ENCODE measurements at places on chromosomes 5 and 9.

DNA sequence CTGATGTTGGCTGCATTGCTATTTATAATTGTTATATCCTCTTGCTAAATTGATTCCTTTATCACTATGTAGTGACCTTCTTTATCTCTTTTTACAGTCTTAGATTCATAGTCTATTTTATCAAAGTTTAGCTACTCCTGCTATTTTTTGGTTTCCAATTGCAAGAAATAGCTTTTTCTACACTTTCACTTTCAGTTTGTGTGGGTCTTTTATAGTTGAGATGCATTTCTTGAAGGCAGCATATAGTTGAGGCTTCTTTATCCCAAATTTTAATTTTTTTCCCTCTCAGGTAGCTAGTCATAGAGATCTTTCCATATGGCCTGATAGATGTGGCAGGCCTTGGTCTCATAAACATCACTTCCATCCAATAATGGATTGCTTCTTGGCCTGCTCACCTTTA is 228.5 kb downstream of the COMMD10 start:
- no peak for DNase-seq

- DNase-seq: no peak
Observed at GRCh38 chr5:2433086-2433485, 318.4 kb downstream of the IRX2 start.

GRCh38 chr5:134656690-134657089 is 8.1 kb downstream of the SEC24A start:
- DNase-seq: no peak

GRCh38 chr9:93036887-93037475 is 21.5 kb upstream of the SUSD3 start:
- DNase-seq: no peak

DNA sequence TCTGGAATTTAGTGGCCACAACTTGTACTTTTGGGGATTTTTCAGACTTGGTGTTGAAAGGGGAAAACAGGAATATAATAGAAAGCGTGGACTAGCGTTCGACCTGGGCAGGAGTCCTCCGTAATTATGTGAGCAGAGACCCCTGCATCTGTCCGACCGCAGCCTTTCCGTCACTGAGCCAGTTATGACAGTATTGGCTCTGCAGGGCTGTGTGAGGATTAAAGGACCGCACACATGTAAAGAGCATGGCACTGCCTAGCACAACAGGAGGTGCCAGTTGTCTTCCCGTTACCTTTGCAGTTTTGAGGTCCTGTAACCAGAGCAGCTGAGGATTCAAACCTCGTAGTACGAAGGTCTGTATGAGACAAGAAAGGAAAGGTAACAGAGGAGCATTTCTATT is 1.2 kb downstream of the B4GALT7 start:
- DNase-seq: no peak

DNA sequence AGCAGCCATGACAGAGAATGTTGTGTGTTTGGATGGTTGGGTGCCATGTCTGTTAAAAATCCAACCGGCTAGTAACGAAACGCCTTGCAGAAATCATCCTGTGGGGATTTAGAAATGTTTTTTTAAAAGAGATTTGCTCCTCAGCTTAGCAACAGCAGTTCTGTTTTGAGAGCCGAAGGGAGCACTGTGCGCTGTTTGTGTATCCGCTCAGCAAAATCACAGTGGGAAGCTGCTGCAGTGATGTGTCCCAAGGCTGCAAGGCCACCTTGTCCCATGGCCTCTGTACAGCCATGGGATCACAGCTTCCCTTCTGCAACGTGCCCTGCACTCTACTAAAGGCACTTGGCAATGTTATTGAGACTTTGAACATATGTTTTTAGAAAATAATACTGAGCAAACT is 40.9 kb downstream of the TRIO start:
- DNase-seq: no peak

DNA sequence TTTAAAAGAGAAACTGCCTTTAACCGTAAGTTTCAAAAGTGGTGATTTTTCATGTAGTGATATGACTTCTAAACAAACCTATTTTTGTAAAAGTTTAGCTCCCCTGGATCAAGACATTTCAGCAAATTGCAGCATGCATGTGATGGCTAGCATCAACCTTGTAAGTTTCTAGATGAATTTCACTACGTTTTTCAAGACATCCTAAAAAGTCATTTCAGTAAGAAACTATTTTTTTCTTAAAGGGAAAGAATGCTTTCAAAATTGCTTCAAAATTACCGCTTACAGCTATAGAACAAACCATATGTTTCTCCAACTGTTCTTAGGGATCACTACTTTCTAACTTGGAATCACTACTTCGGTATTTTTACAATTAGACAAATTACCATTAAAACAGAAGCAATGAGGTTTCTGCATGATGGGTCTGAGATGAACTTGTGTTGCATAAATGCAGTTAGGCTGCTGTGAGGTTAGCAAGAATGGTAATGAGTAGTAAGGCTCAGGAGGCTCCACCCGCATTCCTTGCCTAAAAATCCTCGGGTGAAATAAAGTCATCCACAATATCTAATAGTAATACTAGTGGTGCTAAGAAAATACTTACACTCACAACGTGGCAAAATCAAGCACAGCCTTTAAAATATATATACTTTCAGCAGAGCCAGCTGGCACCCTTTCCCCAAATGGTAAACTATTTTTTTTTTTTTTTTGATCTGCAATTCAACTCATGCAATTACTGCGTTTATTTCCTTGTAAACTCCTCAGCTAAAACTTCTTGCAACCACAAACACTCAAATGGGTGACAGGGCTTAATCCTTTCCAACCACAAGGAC is 53.8 kb downstream of the CDC14B start:
- DNase-seq: no peak

DNA sequence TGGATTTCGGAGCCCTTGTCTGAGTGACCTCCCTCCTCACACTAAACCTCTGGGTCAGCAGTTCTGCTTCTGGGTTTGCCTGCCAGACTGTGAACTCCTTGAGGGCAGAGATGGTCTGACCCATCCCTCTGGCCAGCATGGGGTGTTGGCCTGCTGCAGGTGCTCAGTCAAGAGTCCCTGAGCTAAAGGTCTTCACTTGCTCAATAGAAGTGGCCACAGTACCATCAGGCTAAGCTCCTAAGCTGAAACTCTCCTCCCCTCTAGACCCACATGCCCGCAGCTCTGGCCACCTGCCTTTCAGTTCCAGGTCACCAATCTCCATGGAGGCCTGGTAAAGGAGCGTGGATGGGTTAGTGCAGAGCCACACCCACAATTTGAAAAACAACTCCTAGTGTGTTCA is 316.6 kb downstream of the SPOCK1 start:
- DNase-seq: no peak

DNA sequence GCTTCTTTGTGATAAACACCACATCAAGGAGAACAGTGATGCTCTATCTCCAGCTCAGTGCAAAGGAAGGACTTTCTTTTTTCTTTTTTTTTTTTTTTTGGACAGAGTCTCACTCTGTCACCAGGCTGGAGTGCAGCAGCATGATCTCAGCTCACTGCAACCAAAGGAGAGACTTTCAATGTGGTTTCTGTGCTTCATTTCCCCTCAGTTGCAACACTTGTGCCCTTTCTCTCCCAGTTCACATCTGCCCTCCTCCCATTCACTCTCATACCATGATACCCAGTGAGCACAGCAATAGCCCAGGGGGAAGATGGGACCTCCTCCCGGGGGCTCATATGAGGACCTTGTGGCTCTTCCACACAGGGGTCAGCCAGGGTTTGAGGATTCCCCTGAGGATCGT is 110.0 kb downstream of the MTRR start:
- no peak for DNase-seq
